Mammary epithelial cell (primary cell): ENCODE measurements at places on chromosomes 2 and 18. TPM values are rescaled to one million over a fixed set of nuclear protein-coding genes. Genes with fewer than 3 reads are reported as not detected.

The SERPINB10 gene
- not detected in 2 replicates for total RNA-seq

The MOGAT1 gene
- total RNA-seq: not detected in 2 replicates

The CD28 gene
- not detected in 2 replicates for total RNA-seq

The AQP12B gene
- not detected for total RNA-seq

The MC4R gene
- total RNA-seq: not detected

The L3MBTL4 gene
- 0.11 TPM in 1 of 2 replicates, not detected in the other for total RNA-seq

The PLA2R1 gene
- total RNA-seq: 17.8 TPM

The NT5DC4 gene
- 1.2 TPM for total RNA-seq

The GAL3ST2 gene
- total RNA-seq: not detected

The RBKS gene
- 3.8 TPM for total RNA-seq

The TMEM247 gene
- total RNA-seq: not detected

The C2orf81 gene
- total RNA-seq: 8.9 and 9.5 TPM in 2 replicates

The ENOSF1 gene
- total RNA-seq: 24.5 TPM

The SLC5A7 gene
- total RNA-seq: not detected in 2 replicates

The KIF1A gene
- not detected in 2 replicates for total RNA-seq

The HOXD13 gene
- total RNA-seq: not detected in 2 replicates

The IL1A gene
- total RNA-seq: 17.5 TPM

The SNORC gene
- total RNA-seq: 1.5 TPM

The CEBPZOS gene
- total RNA-seq: 41.5 and 53.8 TPM in 2 replicates

The ASB18 gene
- total RNA-seq: not detected in 2 replicates

The YES1 gene
- 126 TPM for total RNA-seq

The TCF4 gene
- 11.9 and 18.0 TPM in 2 replicates for total RNA-seq

The VIL1 gene
- total RNA-seq: not detected in 2 replicates

The RMDN2 gene
- total RNA-seq: 5.4 and 6.1 TPM in 2 replicates

The POTEI gene
- not detected in 2 replicates for total RNA-seq

The TMEM182 gene
- total RNA-seq: 7.4 and 8.8 TPM in 2 replicates

The BCL11A gene
- total RNA-seq: 8.5 TPM
